ENCODE measurements at places on chromosomes 6 and 20.

DNA sequence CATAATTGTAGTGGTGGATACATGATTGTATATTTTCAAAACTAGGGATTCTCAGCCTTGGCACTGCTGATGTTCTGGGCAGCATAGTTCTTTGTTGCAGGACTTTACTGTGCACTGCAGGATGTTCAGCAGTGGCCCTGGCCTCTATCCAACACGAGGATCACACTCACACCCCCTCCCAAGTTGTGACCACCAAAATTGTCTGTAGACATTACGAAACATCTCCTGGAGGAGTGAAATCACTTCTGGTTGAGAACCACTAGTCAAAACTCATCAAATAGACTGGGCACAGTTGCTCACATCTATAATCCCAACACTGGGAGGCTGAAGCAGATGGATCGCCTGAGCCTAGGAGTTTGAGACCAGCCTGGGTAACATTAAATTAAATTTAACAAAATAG lies 123.1 kb upstream of the CDYL start:
- DNase-seq, result no peak

DNA sequence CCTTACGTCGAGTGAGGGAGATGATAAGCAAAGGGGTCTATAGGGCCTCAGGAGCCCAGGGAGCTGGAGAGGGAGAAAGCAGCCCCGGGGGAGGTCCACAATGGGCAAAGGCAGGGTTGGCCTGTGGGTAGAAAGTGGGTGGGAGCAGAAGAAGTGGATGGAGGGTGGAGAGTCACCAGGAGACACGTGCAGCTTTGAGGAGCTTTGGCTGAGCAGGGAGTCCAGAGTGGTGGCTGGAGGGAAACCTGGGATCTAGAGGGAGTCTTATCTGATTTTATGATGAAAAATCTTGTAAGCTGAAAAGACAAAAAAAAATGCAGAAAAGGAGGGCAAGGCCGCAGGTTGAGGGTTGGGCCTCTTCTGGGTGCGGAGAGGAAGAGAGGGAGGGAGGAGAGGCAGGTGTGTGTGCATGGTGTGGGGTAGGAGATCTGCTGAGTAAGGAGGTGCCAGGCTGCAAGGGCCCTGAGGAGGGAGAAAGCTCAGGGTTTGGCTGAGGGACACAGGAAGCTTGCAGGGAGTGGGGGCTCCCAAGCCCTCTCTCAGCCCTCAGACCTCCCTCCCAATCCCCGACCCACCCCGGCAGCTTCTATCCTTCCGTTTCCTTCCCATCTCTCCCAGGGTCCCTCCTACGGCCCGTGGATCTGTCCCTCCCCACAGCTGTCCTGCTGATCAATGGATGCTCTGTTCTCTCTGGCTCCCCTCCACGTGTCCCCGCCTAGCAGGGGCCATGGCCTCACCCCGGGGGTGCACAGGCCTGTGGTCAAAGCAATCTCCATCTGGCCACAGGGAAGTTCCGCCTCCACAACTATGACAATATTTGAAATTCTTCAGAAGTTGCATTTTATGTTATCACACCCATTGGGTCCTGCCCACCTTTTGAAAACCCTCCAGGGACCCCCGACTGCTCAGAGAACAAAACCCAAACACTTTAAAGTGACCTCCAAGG lies 17.1 kb upstream of the BPI start:
- DNase-seq, result no peak

- no peak for DNase-seq
These were observed 91.4 kb upstream of the RNF217 start for GRCh38 chr6:124870611-124871459.

DNA sequence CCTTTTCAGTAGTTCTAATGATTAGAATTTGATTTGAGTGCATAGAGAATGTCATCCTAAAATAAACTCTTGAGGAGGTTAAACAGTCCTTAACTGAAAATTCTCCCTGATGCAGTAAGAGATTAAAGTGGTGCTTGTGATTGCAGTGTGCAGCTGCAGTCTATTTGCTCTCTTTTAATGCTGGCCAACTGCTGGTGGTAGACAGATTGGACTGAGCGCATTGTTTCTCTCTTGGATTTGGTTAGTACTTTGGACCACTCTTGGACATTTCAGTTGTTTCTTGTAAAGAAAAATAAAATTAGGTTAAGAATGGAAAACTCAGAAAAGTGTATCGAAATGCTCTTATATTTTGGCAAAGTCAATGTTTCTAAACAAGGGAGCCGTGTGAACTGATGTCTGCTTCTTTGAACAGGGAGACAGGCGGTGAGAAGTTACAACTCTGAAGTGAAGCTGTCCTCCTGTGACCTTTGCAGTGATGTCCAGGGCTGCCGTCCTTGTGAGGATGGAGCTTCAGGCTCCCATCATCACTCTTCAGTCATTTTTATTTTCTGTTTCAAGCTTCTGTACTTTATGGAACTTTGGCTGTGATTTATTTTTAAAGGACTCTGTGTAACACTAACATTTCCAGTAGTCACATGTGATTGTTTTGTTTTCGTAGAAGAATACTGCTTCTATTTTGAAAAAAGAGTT lies 127.2 kb downstream of the CD109 start:
- DNase-seq, result no peak

DNA sequence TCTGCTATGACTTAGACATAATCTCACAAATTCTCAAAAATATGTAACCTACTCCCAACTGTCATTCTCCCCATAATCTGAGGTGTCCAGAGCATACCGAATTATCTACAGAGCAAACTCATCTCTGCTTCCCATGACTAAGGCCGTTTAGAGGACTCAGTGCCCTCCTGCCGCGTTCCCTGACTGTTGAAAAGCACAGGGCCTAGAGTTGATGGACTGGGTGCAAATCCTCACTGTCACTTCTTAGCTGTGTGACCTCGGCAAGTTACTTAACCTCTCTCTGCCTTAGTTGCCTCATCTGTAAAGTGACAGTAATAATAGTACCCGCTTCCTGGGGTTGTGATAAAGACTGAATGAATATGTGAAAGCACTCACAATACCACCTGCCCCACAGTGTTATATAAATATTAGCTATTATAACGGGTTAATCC lies 4.7 kb upstream of the TUBB2A start:
- peak; percentile 77 for DNase-seq

DNA sequence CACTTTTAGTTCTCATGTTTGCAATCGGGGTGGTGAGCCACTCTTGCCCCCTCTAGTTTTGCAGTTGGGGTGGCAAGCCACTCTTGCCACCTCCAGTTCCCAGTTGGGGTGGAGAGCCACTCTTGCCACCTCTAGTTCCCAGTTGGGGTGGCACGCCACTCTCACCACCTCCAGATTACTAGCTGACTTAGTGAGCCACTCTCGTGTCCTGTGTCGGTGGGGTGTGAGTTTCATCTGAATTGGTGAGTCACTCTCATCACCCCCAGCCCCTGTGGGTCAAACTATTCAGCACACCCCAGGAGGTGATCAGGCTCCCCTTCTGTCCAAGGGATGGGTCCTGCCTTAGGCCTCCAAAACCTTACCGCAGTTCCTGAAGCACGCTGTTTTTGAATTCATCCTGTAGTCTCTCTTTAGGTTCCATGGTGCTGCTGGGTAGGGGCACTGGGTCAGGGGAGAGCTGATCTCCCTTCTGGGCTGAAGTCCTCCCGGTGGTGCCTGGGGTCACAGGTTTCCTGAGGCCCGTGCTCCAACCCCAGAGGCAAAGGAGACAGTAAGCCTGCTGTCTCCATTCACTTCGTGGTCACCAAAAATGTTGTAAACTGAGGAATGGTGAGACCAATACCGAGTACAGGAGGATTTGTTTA lies 224.2 kb upstream of the SYNCRIP start:
- DNase-seq, result no peak

DNA sequence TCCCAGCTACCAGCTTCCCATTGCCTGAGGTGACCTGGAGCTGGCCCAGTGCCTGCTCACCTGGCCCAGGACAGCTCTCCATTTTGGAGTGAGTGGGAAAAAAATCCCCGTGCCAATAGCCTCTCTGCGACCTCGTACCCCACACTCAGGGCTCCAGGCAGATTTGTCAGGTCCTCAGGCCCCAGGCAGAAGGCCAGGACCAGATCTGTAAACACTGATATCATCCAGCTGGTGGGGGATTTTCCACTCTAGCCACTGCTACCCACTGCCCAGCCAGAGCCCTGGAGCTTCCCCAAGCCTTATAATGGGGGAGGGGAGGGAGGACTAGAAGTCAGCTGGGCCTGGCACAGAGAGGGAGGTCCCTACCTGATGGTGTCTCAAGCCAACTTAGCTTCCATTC lies 1.3 kb upstream of the PGC start:
- DNase-seq, result no peak
